Smooth muscle cell of bladder (primary cell): ENCODE measurements at places on chromosomes 12 and 14. TPM values are rescaled to one million over a fixed set of nuclear protein-coding genes. Genes with fewer than 3 reads are reported as not detected.

Gene PRPH
- 0.28 and 0.46 TPM in 2 replicates for total RNA-seq

Gene CFL2
- 63.9 and 107 TPM in 2 replicates for total RNA-seq

Gene SSTR1
- 3.0 and 5.2 TPM in 2 replicates for total RNA-seq

Gene SERPINA12
- total RNA-seq = not detected in 2 replicates

Gene NPAS3
- 0.28 and 0.83 TPM in 2 replicates for total RNA-seq

Gene CCDC184
- total RNA-seq = 0.43 and 0.83 TPM in 2 replicates

Gene DIO3
- under 0.01 and 0.09 TPM in 2 replicates for total RNA-seq

Gene TRMT5
- 9.4 and 11.8 TPM in 2 replicates for total RNA-seq

Gene LRTM2
- total RNA-seq = not detected in 2 replicates

Gene ETFBKMT
- 3.2 and 3.3 TPM in 2 replicates for total RNA-seq

Gene KRT74
- not detected in 2 replicates for total RNA-seq

Gene AKAP5
- 0.74 and 1.1 TPM in 2 replicates for total RNA-seq

Gene PTHLH
- 2.0 and 17.8 TPM in 2 replicates for total RNA-seq

Gene ABCC9
- 10.7 and 26.7 TPM in 2 replicates for total RNA-seq

Gene RPL10L
- not detected in 2 replicates for total RNA-seq

Gene KRT79
- total RNA-seq = not detected in 2 replicates

Gene PPP4R3A
- 40.8 and 53.4 TPM in 2 replicates for total RNA-seq

Gene SMCO2
- total RNA-seq = 0.14 TPM in 1 of 2 replicates, not detected in the other

Gene SETD1B
- 1.7 and 2.3 TPM in 2 replicates for total RNA-seq
